ENCODE measurements at places on chromosomes 2 and 18.

DNA sequence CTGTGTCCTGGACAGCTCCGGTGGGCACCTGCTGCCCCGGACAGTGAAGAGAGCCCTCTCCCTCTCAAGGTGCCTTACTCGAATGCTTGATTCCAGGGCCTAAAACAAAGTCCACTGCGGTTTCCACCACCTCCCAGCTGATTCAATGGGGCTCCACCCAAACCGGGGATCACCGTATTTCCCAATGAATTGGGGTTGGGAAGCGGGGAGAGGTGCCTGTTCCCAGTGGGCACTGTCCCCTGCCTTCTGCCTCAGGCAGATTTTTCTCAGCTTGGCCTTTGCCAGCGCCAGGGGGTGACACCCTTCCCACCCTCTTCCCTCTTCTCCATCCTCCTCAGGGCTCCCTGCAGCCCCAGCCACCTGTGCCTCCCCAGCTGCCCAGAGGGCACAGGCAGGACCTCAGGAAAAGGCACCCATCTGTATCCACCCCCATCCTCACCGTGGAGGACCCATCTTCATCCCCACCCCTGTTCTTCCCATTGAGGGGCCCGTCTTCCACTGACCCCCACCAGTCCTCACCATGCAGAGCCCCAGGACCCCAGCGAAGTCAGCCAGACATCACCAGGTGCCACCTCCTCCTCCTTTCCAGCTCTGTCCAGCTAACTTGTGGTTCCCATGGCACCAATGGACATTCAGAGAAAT lies 66.7 kb upstream of the HPCAL1 start:
- DNase-seq: no peak

GRCh38 chr2:169798718-169799592 lies at the start of gene SSB:
TSS of gene SSB (plus strand) at chr2:169798871. CDS start at chr2:169800961, 2,090 bp downstream.
- peak; percentile 94 for DNase-seq

GRCh38 chr2:102771114-102771513 lies 9.3 kb downstream of the TMEM182 start:
- DNase-seq: no peak

DNA sequence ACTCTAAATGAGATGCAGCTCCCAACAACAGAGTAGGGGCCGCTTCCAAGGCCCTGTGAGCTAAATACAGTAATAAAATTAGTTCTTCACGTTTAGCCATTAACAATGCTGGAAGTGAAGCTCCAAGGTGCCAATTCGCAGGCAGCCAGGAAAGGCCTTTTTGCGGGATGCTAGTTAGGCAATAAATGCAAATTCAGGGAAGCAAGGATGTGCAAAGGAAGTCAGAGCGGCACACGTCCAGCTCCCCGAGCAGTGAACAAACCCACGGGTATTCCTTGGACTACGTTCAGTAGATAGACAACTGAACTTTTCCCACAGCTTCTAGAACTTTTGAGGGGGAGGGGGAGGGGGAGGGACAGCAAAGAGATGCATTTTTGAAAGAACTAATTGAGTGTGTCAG lies 6.9 kb downstream of the ZNF516 start:
- no peak for DNase-seq

DNA sequence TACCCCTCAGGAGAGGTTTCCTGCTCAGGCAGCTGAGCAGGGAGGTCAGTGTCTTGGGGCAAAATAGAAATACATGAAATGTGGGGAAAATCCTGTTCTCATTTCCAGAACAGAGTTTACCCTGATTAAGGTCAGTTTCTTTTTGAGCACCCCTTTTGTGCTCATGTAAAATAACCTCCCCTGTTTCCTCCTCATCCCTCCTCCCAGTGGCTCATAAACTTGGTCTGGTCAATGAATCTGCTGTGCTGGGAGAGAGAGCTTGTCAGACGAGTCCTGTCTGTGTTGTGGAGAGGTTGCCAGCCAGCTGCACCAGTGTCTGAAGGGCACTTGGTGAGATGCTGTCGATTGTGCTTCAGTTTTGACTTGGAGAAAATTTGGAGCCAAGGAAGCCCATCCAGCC lies 48.6 kb downstream of the NTSR2 start:
- DNase-seq: no peak

DNA sequence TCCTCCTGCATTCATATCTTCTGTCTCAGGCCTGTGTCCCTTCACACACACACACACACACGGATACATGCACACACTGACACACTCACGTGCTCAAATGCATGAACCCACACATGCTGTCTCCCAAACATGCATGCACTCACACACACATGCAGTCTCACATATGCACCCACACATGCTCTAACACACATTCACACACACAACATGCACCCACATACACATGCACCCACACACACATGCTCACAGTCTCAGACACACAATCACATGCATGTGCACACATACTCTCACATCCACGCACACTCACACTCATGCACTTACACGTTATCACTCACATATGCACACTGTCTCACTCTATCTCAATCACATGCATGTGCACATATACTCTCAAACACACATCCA lies 1.9 kb upstream of the CD226 start:
- DNase-seq: no peak

GRCh38 chr2:140597836-140598235 lies 1533.0 kb downstream of the LRP1B start:
- DNase-seq: no peak

Measured in NCI-H226 (cell line).